ENCODE measurements at places on chromosomes 7 and 10. TPM values are rescaled to one million over a fixed set of nuclear protein-coding genes. Genes with fewer than 3 reads are reported as not detected.

Gene TUBB8
- 0.20 TPM for total RNA-seq

DNA sequence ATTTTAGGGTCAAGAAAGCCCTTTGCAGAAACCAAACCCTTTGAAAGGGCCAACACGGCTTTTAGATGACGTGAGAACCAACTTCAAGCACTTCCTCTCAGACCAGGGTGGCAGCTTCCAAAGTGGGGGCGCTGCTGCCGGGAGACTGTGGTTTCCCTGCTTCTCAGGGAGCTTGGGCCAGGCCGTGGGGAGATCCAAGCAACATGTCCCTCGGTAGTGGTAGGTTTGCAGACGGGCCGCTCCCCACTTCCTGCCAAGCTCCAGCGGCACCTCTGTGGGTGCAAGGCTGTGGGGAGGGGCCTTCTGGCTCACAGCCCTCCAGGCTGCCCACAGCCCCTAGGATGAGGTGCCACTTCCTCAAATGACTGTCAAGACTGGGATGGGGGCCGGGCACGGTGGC is 132.4 kb downstream of the FAM53B start:
- DNase-seq: no peak
- no peak overlapping the region for H3K4me3 ChIP-seq
- peak overlapping the region; percentile 17 for H3K27ac ChIP-seq
- H3K27me3 ChIP-seq: no peaks in the 10 kb centered on the region
- no peaks in the 10 kb centered on the region for H3K36me3 ChIP-seq

Gene VAX1
- total RNA-seq: not detected

Gene SHH
- 10.1 TPM for total RNA-seq

DNA sequence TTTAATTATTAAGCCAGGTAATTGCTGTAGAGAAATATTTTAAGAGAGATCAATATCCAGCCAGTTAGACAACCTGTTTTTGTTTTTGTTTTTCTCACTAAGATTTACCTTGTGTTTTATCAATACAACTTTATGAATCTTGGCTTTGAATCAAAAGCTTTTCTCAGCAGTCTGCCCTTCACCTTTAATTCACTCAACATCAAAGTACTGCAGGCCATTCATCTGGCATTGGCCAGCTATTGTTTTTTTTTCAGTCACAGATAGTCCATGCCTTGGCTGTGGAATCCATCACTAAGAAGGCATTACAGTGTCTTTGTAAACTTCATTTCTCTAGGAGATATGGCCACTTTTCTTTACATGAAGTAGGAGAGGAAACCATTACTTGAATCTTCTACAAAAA is 20.2 kb downstream of the SGCE start:
- no peaks in the 10 kb centered on the region for H3K27me3 ChIP-seq
- H3K4me3 ChIP-seq: no peak overlapping the region
- no peaks in the 10 kb centered on the region for H3K36me3 ChIP-seq
- H3K4me1 ChIP-seq: no peaks in the 10 kb centered on the region
- DNase-seq: no peak
- no peak overlapping the region for H3K27ac ChIP-seq

GRCh38 chr10:11516431-11516746 is 95.1 kb downstream of the USP6NL start:
- no peaks in the 10 kb centered on the region for H3K27me3 ChIP-seq
- no peak for DNase-seq
- no peaks in the 10 kb centered on the region for H3K36me3 ChIP-seq
- no peak overlapping the region for H3K27ac ChIP-seq

GRCh38 chr10:48758411-48758810 is 73.7 kb downstream of the WDFY4 start:
- no peaks in the 10 kb centered on the region for H3K27me3 ChIP-seq
- no peaks in the 10 kb centered on the region for H3K36me3 ChIP-seq
- DNase-seq: no peak
- no peak overlapping the region for H3K27ac ChIP-seq
- no peak overlapping the region for H3K4me3 ChIP-seq

Gene IDI2
- not detected for total RNA-seq

DNA sequence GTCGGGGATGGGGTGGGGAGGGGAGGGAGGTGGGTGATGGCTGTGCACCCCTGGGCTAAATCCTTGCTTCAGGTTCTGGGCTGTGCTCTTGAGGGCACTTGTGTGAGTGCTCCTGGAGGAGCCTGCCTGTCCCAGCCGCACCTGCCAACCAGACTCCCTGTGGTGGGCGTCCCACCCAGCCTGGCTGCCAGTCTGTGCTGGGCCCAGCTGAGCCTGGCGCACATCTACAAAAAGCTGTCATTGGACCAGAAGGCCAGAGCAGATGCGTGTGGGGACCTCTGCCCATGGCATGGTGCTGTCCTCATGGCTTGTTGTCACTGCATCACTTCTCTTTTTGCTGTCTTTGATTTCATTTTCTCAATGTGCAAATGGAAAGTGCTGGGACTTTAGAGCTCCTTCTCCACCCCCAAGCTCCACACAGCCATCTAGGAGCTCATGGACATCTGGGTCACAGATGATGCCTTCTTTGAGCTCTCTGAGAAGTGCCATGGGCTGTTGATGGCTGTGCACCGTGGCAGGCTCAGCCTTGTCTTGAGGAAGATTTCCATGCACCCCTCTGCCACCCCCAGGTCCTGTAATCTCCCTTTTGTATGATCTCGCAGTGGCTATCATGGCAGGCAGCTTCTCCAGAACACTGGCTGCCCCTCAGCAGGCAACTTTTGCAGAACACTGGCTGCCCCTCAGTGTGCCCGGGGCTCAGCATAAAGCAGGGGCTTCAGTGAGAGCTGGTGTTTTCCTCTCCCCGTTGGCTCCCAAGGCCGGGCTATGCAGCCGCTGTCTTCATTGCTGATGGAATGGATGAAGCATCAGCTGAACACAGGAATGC is 83.9 kb downstream of the ADCY1 start:
- H3K27me3 ChIP-seq: no peaks in the 10 kb centered on the region
- H3K36me3 ChIP-seq: no peaks in the 10 kb centered on the region
- H3K4me3 ChIP-seq: no peak overlapping the region

Gene ADAM12
- 0.98 TPM for total RNA-seq

- H3K4me3 ChIP-seq: no peak overlapping the region
- no peaks in the 10 kb centered on the region for H3K27me3 ChIP-seq
- H3K27ac ChIP-seq: no peak overlapping the region
- H3K36me3 ChIP-seq: peaks cover 6% of the 10 kb centered on the region
- H3K4me1 ChIP-seq: no peaks in the 10 kb centered on the region
- DNase-seq: no peak
Observed at GRCh38 chr7:96670338-96671289, 39.0 kb downstream of the SEM1 start.

DNA sequence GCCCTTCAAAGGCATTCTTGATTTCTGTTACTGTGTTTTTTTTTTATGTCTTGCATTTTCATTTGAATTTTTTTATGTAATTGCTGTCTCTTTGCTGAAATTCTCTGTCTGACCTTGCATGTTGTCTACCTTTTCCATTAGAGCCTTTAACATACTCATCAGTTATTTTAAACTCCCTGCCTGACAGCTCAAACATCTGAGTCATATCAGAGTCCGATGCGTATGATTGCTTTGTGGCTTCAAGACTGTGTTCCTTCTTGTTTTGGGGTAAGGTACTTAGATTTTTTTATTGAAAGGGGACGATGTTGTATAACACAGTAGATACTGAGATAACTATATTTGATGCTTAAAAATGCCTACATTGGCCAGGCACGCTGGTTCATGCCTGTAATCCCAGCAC is 9.7 kb upstream of the TARP start:
- no peak overlapping the region for H3K4me3 ChIP-seq
- H3K36me3 ChIP-seq: no peaks in the 10 kb centered on the region
- no peak for DNase-seq
- peaks cover 3% of the 10 kb centered on the region for H3K27me3 ChIP-seq

- no peaks in the 10 kb centered on the region for H3K4me1 ChIP-seq
- H3K27me3 ChIP-seq: no peaks in the 10 kb centered on the region
- H3K4me3 ChIP-seq: no peak overlapping the region
- no peak overlapping the region for H3K27ac ChIP-seq
- no peak for DNase-seq
Observed at GRCh38 chr10:12638103-12638502, 288.8 kb downstream of the CAMK1D start.

- H3K4me3 ChIP-seq: no peak overlapping the region
- no peaks in the 10 kb centered on the region for H3K27me3 ChIP-seq
- H3K4me1 ChIP-seq: no peaks in the 10 kb centered on the region
- no peaks in the 10 kb centered on the region for H3K36me3 ChIP-seq
- DNase-seq: no peak
- H3K27ac ChIP-seq: no peak overlapping the region
Observed at GRCh38 chr7:64853679-64854078, 49.4 kb upstream of the ZNF273 start.

DNA sequence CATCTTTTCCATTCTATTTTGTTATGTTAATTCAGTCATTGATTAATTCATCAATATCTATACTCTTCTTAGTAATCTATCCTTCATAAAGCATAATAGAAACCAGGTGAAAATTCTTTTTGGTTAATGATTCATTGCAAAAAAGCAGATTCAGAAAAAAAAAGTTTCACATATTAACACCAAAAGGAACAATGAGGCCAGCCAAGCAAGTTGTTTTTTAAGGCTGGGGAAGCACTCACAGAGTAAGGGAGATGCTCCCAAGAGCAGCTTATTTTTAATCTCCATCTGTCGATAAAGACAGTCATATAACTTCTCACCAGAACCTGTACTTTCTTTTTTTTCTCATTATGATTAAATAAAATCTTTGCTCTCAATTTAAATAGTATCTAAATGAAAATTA is 95.8 kb downstream of the CACNA2D1 start:
- DNase-seq: no peak
- H3K36me3 ChIP-seq: no peaks in the 10 kb centered on the region
- H3K27me3 ChIP-seq: no peaks in the 10 kb centered on the region
- H3K27ac ChIP-seq: no peak overlapping the region

- no peak for DNase-seq
- no peak overlapping the region for H3K27ac ChIP-seq
- no peaks in the 10 kb centered on the region for H3K36me3 ChIP-seq
- H3K27me3 ChIP-seq: no peaks in the 10 kb centered on the region
- no peaks in the 10 kb centered on the region for H3K4me1 ChIP-seq
Observed at GRCh38 chr7:69187824-69188333, 410.4 kb upstream of the AUTS2 start.

Gene TFR2
- total RNA-seq: 0.41 TPM

Gene CALY
- total RNA-seq: not detected

GRCh38 chr7:151274936-151275812 is 26.7 kb upstream of the SMARCD3 start:
- no peaks in the 10 kb centered on the region for H3K36me3 ChIP-seq
- no peak overlapping the region for H3K4me3 ChIP-seq
- H3K4me1 ChIP-seq: peaks cover 29% of the 10 kb centered on the region
- H3K27me3 ChIP-seq: no peaks in the 10 kb centered on the region
- H3K27ac ChIP-seq: no peak overlapping the region
- DNase-seq: no peak

Gene PPP1R3C
- total RNA-seq: 15.1 TPM

Gene GPR15LG
- not detected for total RNA-seq

Gene RAB11FIP2
- total RNA-seq: 27.6 TPM

DNA sequence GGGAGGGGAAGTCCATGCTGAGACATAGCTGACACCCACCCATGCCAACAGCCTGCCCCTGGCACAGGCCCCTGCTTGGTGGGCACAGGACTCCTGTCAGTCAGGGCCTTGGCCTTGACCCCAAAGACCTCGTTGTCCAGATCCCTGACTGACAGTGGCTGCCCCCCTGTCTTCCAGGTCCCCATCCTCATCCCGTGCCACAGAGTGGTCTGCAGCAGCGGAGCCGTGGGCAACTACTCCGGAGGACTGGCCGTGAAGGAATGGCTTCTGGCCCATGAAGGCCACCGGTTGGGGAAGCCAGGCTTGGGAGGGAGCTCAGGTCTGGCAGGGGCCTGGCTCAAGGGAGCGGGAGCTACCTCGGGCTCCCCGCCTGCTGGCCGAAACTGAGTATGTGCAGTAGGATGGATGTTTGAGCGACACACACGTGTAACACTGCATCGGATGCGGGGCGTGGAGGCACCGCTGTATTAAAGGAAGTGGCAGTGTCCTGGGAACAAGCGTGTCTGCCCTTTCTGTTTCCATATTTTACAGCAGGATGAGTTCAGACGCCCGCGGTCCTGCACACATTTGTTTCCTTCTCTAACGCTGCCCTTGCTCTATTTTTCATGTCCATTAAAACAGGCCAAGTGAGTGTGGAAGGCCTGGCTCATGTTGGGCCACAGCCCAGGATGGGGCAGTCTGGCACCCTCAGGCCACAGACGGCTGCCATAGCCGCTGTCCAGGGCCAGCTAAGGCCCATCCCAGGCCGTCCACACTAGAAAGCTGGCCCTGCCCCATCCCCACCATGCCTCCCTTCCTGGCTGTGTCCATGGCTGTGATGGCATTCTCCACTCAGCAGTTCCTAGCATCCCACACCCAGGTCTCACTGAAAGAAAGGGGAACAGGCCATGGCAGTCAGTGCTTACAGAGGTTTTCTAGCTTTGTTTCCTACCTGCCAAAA is 197.2 kb downstream of the EBF3 start:
- no peak overlapping the region for H3K27ac ChIP-seq
- no peaks in the 10 kb centered on the region for H3K36me3 ChIP-seq
- peak; percentile 61 for DNase-seq
- H3K4me1 ChIP-seq: no peaks in the 10 kb centered on the region
- no peaks in the 10 kb centered on the region for H3K27me3 ChIP-seq

Gene OR6B1
- not detected for total RNA-seq

Gene PIK3AP1
- 65.2 TPM for total RNA-seq

Gene PON1
- total RNA-seq: 0.49 TPM

GRCh38 chr10:99908512-99908911 is 101.2 kb downstream of the DNMBP start:
- H3K4me1 ChIP-seq: peaks cover 8% of the 10 kb centered on the region
- no peak for DNase-seq
- peaks cover 34% of the 10 kb centered on the region for H3K36me3 ChIP-seq
- no peak overlapping the region for H3K4me3 ChIP-seq
